ENCODE measurements at places on chromosomes 1 and 21.

DNA sequence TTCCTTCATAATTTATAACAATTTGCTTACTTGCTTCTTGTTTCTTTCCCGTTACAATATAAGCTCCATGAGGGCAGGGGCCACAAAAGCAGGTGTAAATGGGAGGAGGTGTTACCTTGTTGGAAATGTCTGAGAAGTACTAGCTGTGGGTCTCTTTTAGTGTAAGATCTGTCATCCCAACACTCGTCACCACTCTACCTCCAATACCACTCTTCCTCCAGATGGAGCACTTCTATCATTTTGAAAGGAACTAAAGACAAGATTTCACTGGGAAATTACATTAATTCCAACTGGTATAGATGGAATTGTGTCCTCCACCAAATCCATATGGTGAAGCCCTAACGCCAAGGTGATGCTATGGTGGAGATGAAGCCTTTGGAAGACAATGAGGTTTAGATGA, 53.0 kb upstream of the CPLANE2 start:
- DNase-seq, result no peak

- no peak for DNase-seq
Observed at GRCh38 chr1:108953452-108953851, 9.8 kb downstream of the CLCC1 start.

DNA sequence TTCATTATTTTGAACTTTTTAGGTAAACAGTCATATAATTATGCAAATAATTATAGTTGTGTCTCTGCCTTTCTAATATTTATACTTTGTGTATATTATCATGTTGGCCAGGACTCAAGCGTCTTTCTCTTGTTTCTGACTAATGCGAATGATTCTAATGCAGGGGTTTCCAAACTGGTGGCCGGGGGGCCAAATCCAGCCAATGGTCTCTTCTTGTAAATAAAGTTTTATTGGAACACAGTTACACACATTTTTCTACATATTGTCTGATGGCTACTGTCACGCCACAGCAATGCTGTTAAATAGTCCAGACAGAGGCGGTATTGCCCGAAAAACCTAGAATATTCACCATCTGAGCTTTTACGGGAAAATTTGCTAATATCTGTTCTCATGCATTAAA, 8.9 kb upstream of the POFUT2 start:
- no peak for DNase-seq

GRCh38 chr1:244460197-244460596, 876 bp upstream of the CATSPERE start:
- DNase-seq, result no peak

- DNase-seq, result no peak
Observed at GRCh38 chr21:29193072-29193471, 62.6 kb downstream of the MAP3K7CL start.

- no peak for DNase-seq
Observed at GRCh38 chr1:25065321-25065721, 135.2 kb upstream of the RUNX3 start.

GRCh38 chr1:228935855-228936727, 200.8 kb downstream of the RHOU start:
- no peak for DNase-seq

DNA sequence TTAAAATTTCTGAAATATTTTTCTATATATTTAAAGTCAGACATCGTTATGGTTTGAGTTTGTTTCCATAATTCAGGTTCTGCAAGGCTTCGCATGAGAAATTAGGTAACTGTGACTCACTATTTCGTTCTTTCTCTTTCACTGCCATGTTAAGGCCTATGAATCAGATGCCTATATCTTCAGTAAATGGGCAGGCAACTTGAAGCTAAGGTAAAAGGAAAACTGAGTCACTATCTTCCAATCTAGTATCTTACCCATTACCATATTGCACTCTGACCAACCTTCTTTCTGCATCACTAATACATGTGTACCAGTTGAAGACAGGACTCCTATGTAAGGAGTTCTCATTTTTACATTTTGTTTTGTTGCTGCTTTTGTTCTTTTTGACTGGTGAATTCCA, 37.8 kb downstream of the PYHIN1 start:
- no peak for DNase-seq

GRCh38 chr21:31973402-31973944, 100.7 kb downstream of the HUNK start:
- no peak for DNase-seq

GRCh38 chr1:3879099-3879498, 21.0 kb downstream of the C1orf174 start:
- DNase-seq, result no peak

DNA sequence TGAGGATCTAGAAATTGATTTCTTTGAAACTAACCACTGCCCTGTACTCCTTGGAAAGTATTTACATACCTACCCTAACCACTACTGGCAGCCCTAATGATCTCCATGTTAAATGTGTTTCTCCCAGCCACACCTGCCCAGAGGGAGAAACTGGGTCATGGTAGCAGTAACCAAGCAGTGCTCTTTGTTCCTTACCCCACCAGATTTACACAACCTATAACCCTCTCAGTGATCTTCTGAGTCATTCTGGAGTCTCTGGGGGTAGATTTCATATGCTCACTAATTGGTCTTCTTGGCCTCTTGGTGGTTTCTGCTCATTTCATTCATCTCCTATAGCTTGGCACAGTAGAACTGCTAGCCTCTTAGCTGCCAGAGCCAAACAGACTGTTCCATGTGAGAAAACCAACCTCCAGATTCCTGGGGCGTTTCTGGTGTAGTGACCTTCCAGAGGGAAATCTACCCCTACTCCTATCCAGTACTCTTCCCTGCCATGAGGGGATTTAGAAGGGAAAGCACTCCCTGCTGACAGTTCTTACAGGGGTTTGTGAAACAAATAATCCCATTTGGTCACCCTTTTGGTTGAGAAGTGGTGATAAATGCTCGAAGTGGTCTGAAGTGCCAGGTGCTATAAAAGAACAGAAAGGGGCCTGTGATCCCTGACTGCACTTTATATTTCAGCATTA, 36.2 kb upstream of the LRIG2 start:
- DNase-seq, result no peak

GRCh38 chr21:42312626-42313104, 2.5 kb downstream of the TFF3 start:
- DNase-seq, result no peak

- DNase-seq, result no peak
Observed at GRCh38 chr1:90486996-90487395, 230.1 kb downstream of the BARHL2 start.

DNA sequence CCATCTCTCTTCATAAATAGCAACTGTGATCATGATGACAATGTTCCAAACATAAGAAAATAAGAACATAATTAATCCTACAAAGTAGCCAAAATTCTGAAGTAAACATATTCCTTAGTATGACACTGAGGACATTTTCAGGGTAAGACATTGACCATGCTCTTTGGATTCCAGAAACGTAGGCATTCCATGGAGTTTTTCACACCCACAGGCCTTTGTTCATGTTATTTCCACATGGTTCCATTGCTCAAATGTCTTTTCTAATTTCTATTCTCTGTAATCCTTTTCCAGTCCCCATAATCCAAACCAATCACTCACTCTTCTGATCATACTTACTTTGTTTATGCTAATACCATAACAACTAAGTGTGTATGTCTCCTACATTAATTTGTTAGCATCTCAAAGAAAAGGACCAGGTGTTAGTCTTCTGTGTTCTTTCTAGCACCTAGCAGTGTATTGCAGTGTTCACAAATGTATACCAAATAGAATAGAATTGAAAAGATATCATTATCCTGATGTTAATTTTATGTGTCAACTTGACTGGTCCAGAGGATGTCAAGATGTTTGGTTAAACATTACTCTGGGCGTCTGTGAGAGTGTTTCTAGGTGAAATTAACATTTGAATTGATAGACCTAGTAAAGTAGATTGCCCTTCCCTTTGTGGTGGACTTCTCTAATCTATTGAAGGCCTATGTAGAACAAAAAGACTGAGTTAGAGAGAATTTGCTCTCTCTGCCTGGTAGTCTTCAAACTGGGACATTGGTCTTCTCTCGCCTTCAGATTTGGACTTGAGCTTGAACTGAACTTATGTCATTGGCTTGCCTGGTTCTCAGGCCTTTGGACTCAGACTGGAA, 516.6 kb downstream of the PTPRC start:
- DNase-seq, result no peak

- no peak for DNase-seq
Observed at GRCh38 chr1:17207046-17207445, 2.1 kb downstream of the PADI1 start.

DNA sequence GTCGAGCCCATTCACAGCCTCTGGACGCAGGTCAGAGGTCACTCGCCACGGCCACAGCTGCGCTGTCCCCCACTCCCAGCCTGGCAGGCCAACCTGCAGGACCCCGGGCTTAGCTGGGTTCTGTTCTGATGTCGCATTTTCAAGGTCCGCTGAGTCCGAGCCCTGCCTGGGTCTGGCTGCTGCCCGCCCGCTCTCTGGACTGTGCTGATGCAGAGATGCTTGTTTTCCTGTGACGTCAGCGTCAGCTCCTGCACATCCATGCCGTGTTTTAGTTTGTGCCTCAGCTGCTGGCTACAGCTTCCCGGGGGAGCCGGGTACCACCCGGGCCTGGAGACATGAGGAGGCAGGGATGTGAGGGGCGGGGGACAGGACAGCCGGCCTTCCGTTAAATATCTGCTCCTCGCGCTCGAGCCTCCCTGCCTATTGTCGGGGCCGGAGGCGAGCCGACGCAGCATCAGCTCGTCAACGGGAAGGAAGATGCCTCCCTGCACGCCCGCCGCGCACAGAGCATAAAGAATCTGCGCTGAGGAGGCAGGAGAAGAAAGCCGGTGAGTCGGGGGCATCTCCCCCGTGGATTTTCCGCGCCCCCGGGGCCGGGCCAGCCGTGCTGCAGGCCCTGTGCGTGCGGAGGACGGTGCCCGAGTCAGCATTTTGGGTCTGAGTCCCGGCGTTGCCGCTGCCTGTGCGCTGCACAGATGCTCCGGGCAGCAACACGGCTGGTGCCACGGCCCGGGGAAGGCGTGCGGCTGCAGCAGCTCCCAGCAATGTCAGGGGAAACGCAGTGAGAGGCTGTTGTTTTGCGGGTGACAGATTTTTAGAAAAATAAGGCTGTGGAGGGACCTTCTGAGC, 23.4 kb downstream of the PRKCZ start:
- no peak for DNase-seq

DNA sequence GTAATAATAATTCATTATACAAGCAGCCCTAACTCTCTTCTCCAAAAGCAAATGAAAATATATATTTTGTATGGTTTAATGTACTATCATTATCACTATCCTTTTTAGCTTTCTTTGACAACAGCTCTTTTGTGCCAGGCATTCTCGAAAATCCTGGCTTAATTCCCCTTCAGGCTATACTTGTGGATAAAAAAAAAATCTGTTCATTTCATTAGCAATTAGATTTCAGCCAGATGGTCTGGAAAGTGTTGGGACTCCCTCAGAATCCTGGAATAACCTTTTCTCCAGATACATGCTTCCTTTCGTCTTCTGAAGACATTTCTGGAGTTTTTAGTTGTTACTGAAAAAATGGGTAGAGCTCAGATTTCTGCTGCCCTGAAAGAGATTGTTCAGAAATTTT, 83.4 kb upstream of the PLPPR4 start:
- no peak for DNase-seq

All from stimulated activated CD4-positive, alpha-beta T cell treated with anti-CD3 and anti-CD28 coated beads, Interleukin-1b, Interleukin-23, amount 100 ng/mL, for 4 hours (primary cell).